ENCODE measurements at places on chromosomes 12 and 14. TPM values are rescaled to one million over a fixed set of nuclear protein-coding genes. Genes with fewer than 3 reads are reported as not detected.

HEBP1 gene
- 55.8 TPM for total RNA-seq

ADAM21 gene
- total RNA-seq, result 0.24 TPM

STRAP gene
- 62.1 TPM for total RNA-seq

SLC8A3 gene
- total RNA-seq, result 0.45 TPM

APOF gene
- not detected for total RNA-seq

VASH1 gene
- 42.7 TPM for total RNA-seq

KRT82 gene
- total RNA-seq, result not detected

LRTM2 gene
- not detected for total RNA-seq

CIROP gene
- total RNA-seq, result not detected

ARPC3 gene
- 155 TPM for total RNA-seq

KRT83 gene
- total RNA-seq, result not detected

ADSS1 gene
- total RNA-seq, result 44.8 TPM

RNASE3 gene
- 0.57 TPM for total RNA-seq

TRIM9 gene
- total RNA-seq, result 7.9 TPM

DLST gene
- 76.1 TPM for total RNA-seq

RAD51B gene
- total RNA-seq, result 13.3 TPM

LRCOL1 gene
- total RNA-seq, result 1.2 TPM

COPS7A gene
- 50.1 TPM for total RNA-seq

RPGRIP1 gene
- 0.39 TPM for total RNA-seq

CALCOCO1 gene
- 242 TPM for total RNA-seq

PPP1R36 gene
- 0.42 TPM for total RNA-seq

ABCD2 gene
- 0.75 TPM for total RNA-seq

SNAPC1 gene
- 5.4 TPM for total RNA-seq

ZC2HC1C gene
- 2.0 TPM for total RNA-seq

OTX2 gene
- not detected for total RNA-seq

GARIN6 gene
- not detected for total RNA-seq

KRT73 gene
- total RNA-seq, result not detected

ARL6IP4 gene
- total RNA-seq, result 156 TPM

SENP1 gene
- 23.0 TPM for total RNA-seq

FGF23 gene
- total RNA-seq, result not detected

EXOC3L4 gene
- total RNA-seq, result 0.68 TPM

CLEC2D gene
- total RNA-seq, result 36.5 TPM

RIN3 gene
- 49.1 TPM for total RNA-seq

SLC25A47 gene
- not detected for total RNA-seq

SIX4 gene
- 6.0 TPM for total RNA-seq

SLCO1A2 gene
- total RNA-seq, result not detected

LRRC10 gene
- total RNA-seq, result not detected

PMCH gene
- not detected for total RNA-seq

PIK3C2G gene
- total RNA-seq, result 0.15 TPM

ACRBP gene
- 1.8 TPM for total RNA-seq

SRSF9 gene
- 96.6 TPM for total RNA-seq

ACSM4 gene
- not detected for total RNA-seq

WNT1 gene
- total RNA-seq, result not detected

CPNE6 gene
- total RNA-seq, result 0.99 TPM

AQP2 gene
- 0.21 TPM for total RNA-seq

CTSG gene
- total RNA-seq, result 3.6 TPM

GNG2 gene
- total RNA-seq, result 31.9 TPM

TMEM121 gene
- total RNA-seq, result 1.9 TPM

KRT71 gene
- total RNA-seq, result not detected

All from aorta (tissue), 5 donors.